ENCODE measurements at places on chromosomes 2 and 18.

DNA sequence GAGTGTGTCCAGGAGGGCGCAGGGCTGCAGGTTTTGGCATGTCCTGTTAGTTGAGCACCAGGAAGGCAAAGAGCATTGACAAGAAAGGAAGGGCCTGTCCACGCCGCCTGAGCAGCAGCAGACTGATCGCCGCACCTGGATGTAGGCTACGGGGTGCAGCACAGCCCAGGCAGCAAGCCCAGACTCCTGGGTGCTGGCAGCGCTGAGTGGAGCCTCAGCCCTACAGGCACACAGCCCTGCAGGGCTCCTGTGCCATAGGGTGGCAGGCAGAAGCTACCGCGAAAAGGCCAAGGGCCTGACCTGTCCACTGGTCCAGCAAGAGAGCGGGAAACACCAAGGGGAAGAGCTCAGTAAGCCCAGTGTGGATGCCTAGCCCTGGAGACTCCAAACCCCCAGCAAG, 198.0 kb downstream of the HDAC4 start:
- DNase-seq, result no peak

DNA sequence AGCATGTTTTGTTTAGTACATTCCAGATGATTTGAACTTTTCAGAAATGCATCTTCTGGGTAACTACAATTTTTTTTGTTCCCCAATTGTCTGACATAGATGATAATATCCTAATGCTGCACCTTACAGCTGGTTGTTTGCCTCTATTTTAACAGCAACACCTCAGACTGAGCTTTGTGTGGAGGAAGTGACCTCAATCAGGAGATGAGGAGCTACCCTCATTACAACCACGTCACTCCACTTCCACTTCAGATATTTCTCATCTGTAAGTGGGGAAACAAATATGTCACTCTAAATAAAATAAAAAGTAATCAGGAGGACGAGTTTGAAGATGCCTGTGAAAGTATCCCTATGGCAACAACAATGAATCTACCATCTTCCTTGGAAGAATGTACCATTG, 12.1 kb upstream of the SRSF7 start:
- DNase-seq, result no peak

DNA sequence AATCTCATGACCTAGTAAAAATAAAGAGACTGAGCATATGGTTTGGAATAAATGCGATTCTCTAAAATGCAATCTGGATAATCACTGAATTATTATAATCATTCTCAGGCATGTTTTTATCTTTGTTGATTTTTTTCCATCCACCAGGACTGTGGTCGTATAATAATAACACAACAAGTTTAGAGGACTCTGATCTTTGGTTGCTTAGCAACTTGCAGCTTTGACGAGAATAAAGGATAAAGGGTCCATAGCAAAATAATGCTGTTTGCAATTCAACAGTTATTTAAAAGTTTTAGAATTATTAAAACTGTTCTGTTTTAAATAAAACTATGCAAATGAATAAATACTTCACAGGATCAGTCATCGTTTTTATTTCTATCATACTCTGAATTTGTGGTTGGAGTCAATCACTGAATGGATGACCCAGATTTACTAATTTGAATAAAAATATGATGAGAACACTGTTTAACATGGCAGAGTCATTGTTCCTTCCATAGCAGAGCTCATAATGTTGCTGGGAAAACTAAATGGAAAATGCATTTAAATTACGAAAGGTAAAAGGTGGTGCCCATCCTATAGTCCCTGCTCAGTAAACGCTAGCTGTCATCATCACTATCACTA, 29.3 kb downstream of the DNER start:
- no peak for DNase-seq

- DNase-seq, result no peak
Observed at GRCh38 chr2:150478200-150478974, 9.1 kb downstream of the RND3 start.

DNA sequence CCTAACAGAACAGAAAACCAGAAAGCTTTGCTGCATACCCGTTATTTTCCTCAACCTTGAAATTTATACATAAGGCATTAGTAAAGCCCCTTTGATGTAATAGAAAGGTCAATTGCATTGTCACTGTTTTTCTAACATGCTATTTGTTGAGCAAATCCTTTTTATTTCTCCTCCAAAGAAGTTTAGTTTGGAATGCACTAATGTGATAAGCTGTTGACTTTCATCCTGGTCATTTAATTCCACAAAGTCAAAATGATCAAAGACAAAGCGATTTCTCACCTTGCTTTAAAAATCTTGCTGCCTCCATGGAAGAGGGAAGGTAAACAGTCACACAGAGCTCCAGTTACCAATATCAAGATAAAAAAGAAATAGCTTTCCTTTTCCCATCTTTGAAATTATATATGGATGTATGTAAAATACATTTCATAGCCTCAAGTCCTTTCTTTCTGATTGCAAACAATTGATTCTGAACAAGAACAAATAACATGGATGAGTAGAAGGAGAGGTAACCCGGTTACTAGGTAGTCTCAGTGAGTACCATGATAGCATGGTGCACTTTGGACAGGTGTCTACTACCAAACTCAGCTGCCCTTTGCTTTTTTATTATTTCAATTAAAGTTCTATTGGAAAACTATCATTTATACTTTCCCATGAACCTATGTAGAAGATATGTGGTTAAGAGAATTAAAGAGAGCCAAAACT, 452.7 kb downstream of the STK39 start:
- DNase-seq, result no peak

DNA sequence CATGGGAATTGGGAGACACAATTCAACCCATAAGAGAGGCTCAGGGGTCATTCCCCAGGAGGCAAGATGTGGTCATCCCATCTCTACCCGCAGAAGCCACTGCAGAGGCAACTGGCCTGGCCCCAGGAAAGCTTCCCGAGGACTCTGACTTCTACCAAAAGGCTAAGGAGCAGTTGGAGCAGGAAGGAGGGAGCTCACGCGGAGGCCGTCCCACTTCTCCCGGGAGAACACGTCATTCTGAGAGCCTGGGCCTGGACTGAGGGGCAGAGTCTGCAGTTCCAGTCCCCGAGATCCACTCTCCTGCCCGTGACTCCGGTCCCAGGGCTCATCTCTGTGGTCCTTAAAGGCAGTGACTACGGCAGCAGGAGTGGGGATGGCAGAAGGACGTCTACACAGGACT, 69.0 kb upstream of the TAF1B start:
- no peak for DNase-seq

GRCh38 chr2:233973786-233974185, 56.6 kb downstream of the TRPM8 start:
- DNase-seq, result no peak

DNA sequence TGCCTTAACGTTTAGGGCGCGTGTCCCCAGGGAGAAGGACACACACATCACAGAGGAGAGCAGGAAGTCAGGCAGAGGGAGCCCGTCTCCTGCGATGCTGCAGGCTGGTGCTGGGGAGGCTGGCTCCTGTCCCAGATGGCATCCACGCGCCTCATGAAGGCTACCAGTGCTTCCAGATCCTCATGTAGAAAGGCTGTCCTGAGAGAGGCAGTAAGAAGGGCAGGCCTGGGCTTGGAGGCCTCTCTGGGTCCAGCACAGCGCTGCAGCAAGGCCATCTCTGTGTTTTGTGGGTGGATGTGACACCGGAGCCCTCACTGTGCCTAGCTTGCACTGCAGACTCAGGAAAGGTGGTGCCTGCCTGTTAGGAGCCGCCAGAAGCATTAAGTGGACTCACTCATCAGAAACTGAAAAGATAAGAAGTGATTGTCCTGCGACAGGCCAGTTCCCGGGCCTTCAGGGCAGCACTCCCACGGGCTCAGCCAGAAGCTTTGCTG, 62.7 kb downstream of the FAM168B start:
- DNase-seq, result peak; percentile 20

- no peak for DNase-seq
Observed at GRCh38 chr2:33652830-33653229, 53.7 kb upstream of the FAM98A start.

GRCh38 chr2:192307530-192307929, 112.8 kb upstream of the TMEFF2 start:
- DNase-seq, result no peak
